GM04503 (cell line): ENCODE measurements at places on chromosomes 6 and 20.

- no peak for DNase-seq
Measured at GRCh38 chr6:28209753-28210535, 15.1 kb upstream of the ZSCAN9 start.

- peak; percentile 84 for DNase-seq
Measured at GRCh38 chr6:87731818-87732661, 30.0 kb upstream of the AKIRIN2 start.

GRCh38 chr6:57017069-57017468 lies 29.4 kb upstream of the KIAA1586 start:
- DNase-seq, result no peak

DNA sequence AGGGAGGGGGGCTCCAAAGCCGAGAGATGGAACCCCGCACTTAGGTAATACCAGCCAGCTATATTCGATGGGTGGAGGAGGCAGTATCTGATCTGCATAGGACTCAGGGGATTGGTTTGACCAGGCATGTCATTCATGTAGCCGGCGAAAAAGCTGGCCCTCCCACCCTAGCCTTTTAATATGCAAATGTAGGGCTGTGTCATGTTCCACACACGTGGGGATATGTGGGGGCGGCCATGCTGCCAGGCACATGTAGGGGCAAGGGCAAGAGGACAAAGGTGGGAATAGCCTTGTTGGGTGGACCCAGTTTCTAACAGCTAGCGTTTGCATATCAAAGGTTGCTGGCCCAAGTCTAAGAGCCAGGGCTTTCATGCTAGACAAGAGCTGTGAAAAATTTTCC lies 39.1 kb upstream of the DDR1 start:
- DNase-seq, result no peak

DNA sequence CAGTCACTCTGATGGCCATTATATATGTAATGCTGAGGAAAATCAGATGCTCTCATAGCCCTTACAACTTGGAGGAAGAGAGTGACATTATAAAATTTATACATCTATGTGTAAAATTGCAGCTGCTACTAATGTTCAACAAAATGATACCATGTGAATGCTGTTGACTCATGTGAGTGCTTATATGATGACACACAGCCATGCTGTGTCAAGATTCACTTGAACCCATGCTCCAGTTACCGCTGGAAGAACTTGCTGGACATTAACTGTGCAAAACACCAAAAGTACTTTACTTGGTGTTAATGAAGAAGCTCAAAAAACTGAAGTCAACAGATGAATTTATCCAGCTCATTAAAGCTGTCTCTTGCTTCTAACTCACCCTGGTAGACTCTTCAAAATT lies 318.9 kb upstream of the PLCB4 start:
- DNase-seq, result no peak

DNA sequence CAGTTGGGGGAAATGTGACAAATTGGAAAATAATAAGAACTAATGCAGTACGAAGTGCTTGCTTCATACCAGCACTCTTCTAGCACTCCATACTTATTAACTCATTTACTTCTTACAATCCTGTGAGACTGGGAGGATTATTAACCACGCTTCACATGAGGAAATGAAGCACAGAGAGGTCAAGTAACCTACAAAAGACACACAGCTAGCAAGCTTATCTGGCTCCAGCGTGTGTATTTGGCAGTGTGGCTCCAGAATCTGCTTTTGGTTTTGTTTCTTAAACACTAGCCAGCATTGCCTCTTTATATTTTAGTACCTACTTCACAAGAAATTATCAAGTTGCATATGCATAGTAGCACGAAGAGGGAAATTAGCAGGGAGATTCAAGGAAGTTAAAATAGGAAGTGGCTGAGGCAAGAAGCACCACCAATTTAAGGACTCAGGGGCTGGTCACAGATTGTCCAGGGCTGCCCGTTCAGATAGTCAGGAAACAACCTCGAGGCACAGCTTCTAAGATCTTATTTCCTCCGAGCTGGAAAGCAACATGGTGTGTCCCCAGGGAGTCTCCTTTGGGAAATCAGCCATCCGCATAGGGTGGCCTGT lies 302.7 kb upstream of the PRDM1 start:
- DNase-seq, result no peak

- no peak for DNase-seq
Measured at GRCh38 chr6:70110126-70111022, 192.5 kb downstream of the COL9A1 start.

DNA sequence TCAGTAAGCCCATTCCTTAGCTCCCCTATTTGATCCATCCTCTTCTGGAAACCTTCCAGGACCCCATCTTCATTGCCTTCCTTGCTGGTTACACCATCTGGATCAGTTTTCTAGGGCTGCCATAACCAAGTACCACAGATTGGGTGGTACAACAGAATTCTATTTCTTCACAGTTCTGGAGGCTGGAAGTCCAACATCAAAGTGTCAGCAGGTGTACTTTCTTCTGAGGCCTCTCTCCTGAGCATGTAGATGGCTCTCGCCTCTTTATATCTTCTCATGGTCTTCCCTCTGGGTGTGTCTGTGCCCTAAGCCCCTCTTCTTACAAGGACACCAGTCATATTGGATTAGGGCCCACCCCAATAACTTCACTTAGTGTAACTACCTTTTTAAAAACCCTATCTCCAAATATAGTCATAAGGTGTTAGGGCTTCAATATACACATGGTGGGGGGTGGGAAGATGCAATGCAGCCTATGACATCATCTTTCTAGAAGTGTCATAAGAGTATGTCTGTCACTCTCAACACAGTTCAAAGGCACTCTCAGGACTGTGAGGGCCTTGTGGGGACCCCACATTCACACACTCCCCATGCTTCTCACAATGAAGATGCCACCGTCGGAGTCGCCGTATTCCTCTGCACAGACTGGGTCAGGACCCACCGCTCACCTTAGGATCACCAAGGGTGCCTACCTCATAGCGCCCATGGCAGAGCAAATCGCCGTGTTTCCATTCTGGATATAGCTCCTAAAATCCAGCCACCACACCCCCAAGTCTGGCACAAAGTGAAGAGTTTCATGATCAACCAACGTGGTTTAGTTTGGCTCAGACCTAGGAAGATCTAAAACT lies 12.2 kb upstream of the PRND start:
- DNase-seq, result no peak

- no peak for DNase-seq
Measured at GRCh38 chr6:156957931-156958547, 180.9 kb downstream of the ARID1B start.

DNA sequence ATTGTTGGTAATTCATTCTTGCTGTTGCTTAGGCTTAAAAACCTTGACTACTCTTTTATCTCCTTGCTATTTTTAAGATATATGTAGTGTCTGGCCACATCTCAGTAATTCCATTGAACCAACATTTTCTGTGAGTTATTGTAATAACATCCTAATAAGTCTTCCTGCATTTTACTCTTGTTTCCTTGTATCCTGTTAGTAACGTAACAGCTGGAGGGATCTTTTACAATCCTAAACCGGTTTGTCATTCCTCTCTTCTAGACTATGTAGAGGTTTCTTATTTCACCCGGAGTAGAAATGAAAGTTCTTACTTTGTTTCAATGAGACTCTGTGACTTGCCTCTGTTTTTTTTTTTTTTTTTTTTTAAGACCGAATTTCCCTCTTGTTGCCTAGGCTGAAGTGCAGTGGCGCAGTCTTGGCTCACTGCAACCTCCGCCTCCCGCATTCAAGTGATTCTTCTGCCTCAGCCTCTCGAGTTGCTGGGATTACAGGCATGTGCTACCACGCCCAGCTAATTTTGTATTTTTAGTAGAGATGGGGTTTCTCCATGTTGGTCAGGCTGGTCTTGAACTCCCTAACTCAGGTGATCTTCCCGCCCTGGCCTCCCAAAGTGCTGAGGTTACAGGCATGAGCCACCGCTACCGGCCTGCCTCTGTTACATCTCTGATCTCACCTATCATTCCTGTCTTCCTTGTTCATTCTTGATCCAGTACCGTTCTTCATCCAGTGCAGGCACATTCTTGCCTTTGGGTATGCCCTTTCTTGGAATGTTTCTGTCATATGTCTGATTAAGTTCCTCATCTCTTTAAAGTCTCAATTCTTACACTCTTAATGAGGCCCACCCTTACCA lies 44.7 kb downstream of the NCOA3 start:
- peak; percentile 65 for DNase-seq

DNA sequence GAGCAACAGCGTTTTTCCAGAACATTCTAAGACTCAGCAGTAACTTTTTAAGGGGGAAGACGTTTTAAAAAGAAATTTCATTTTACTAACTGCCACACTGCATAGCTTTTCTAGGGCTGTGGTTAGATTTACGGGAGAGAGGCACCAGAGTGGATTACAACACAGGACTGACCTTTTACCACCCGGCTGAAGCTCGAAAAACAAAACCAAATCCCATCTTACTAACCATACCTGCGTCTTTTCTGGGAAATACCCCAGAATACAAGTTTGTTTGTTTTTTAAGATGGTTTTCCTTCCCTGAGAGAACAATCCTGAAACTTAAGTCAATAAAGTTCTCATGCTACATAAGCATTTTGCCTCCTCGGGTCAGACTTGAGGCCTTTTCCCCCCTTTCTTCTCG lies 209.3 kb upstream of the SOX4 start:
- no peak for DNase-seq

DNA sequence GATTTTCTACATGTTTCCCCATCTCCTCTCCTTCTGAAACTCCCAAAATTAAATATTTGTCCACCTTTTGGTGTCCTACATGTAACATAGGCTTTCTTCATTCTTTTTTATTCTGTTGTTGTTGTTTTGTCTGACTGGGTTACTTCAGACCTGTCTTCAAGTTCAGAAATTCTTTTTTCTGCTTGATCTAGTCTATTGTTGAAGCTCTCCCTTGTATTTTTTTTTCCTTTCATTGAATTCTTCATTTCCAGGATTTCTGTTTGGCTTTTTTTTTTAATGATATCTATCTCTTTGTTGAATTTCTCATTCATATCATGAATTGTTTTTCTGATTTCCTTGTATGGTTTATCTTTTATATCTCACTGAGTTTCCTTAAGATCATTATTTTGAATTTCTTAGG lies 20.6 kb upstream of the LGSN start:
- DNase-seq, result no peak

- no peak for DNase-seq
Measured at GRCh38 chr20:51380401-51381385, 161.8 kb downstream of the NFATC2 start.
